ENCODE measurements at places on chromosomes 11 and 22. TPM values are rescaled to one million over a fixed set of nuclear protein-coding genes. Genes with fewer than 3 reads are reported as not detected.
A peak's percentile ranks its signal among the peaks of the same experiment; 100 is the strongest.

DNA sequence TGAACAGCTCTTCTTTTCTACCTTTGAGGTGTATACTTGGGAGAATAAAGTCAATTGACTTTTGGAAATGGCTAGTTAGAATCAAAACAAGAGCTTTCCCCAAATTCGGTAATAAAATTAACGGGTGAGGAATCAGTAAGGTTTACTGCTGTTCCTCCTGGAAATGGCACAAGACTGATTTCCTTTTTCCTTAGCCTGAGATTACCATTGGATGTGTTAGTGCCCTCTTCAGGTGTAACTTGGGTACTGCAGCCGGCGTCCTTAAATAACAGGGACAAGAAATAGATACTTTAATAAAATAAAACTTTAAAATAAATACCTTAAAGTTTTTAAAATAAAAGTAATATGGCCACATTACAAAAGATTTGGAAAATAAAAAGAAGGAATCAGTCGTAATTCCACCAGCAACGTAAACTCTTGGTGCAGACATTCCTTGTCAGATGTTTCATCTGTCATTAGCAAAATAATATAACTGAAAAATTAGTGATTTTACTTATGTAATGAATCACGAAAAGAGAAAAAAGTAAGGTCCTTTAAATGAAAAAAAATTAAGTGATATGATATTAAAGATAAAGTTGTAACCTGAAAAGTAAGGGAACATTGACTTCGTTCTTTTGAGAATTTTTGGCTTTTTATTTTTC is 29.7 kb downstream of the ZFTA start:
- peak; percentile 35 for DNase-seq

GRCh38 chr11:110293389-110293788 is 3.0 kb downstream of the RDX start:
- DNase-seq: no peak

- no peak for DNase-seq
Measured at GRCh38 chr11:57641011-57641807, 8.5 kb downstream of the YPEL4 start.

DNA sequence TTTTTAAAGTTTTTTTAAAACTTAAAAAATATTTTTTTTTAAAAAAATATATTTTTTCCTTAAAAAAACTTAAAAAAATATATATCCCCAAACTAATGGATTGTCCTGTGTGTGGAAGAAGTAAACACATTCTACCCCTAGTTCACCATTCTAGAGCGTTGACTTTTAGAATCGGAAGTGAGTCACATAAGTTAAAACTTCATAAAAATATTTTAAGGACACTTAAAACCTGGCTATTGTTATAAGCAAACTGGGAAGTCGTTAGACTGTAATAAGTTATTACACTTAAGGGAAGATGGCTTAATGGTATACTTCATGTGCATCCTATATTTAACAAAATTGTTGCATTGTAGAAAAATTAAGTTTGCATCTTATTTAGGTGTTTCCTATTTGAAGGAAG is 21.1 kb downstream of the FAM118B start:
- no peak for DNase-seq

CHST1 gene
- not detected for polyA plus RNA-seq

IRAG1 gene
- polyA plus RNA-seq: 0.71 TPM

GRCh38 chr11:102614031-102614430 is 11.1 kb downstream of the MMP20 start:
- DNase-seq: no peak

GAB4 gene
- not detected for polyA plus RNA-seq

MYO18B gene
- not detected for polyA plus RNA-seq

GRCh38 chr22:39106326-39106725 is 9.3 kb downstream of the APOBEC3H start:
- DNase-seq: no peak

- no peak for DNase-seq
Measured at GRCh38 chr11:82631722-82632630, 101.7 kb downstream of the FAM181B start.

GRCh38 chr22:46368871-46369715 is 33.6 kb downstream of the TRMU start:
- DNase-seq: no peak

DNA sequence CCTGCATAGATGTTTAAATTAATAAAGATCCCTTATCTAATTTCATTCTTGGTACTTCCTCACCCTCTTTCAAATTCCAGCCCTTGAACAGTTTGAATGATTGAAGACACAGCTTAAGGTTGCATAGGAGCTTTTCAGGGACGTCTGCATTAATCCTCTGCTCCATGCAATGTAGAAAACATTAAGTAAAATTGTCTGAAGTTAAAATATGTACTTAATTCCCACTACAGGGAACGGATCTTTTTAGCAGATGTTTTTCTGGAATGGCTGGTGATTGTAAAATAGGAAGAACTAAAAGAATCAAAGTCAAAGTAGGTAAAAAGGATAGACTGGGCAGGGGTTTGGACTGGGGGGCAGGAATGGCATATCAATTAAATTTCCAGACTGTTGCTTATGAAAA is 58.9 kb downstream of the ABTB2 start:
- no peak for DNase-seq

CARNS1 gene
- not detected for polyA plus RNA-seq

- DNase-seq: no peak
Measured at GRCh38 chr22:44609400-44609988, 92.5 kb upstream of the PRR5 start.

DNA sequence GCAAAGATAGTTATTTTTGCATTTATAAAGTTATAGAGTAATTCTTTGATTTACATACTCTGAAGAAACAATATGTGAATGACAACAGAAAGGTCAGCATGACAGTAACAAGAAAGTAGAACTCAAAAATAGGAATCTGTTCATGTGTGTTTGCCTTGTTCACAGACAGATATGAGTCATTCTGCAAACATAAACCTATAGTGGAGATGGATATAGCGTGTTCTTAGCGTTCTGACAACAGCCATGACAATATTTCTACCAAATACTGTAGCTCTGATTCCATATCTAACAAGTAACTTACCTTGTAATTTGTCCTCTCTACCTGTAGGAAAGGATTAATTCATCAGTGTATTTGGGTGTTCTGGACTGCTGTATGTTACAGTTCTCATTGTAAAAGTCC is 208.5 kb upstream of the MTMR2 start:
- DNase-seq: no peak

DNA sequence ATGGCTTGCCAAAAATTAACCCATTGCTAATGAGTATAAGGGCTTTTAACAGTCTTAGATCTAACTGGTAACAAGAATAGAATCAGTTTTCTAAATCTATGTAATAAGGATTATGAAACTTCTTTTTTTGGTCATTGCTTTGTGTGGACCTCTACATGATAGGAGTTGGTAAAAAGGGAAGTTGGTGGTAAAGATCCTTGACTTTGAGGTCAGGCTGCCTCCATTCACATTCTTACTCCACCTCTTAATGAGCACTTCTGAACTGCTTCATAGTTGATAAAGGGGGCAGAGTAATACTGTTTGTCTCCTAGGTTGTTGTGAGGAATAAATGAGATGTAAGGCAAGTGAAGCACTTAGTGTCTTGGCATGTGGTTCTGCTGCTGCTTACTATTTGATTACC is 10.6 kb downstream of the EIF3M start:
- no peak for DNase-seq

CRYBB2 gene
- 0.89 TPM for polyA plus RNA-seq

DNA sequence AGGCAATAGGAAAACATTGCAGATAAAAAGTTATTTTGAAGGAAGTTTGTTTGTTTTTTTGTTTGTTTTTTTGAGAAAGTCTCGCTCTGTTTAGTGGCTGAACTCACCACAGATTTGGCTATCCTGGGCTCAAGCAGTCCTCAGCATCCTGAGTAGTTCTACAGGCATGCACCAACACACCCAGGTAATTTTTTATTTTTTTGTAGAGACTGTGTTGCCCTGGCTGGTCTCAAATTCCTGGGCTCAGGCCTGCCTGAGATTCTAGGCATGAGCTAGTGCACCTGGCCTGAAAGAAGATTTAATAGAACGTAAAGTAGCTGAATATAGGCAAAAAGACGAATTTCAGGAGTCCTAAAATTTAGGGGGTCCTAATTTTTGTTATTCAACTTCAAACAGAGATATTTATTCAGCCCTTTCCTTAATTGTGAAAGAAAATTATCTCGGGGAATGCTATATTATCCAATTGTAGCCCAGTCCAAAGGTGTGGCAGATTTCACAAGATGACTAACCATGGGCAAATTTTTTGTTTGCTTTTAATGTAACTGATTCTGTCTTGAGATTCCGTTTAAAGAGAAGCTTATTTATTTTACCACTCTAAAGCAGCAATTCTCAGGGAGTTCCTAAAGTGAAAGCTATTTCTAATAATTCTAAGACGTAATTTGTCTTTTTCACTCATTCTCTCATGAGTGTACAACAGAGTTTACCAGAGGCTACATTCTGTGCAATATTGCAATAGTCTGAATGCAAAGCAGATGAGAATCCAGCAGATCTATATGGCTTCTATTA is 940 bp downstream of the IL18 start:
- DNase-seq: no peak

POU2AF2 gene
- not detected for polyA plus RNA-seq

DNA sequence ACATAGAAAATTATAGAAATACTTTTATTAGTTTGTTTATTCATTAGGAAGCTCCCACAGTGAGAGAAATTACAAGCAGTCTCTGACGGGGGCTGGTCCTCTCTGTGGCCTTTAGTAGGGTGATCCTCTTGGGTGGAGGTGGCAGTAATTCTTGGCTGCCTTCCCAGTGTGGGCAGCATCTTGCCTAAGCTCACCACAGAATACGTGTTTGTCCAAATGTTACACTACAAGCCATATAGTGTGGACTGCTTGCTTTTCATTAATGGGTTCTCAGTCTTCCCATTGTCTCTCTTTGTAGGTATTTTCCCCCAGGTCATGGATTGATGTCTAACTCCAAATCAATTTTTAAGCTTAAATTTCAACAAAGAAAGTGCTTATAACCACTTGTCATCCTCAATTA is 43.3 kb downstream of the ENDOD1 start:
- DNase-seq: peak; percentile 56

- DNase-seq: no peak
Measured at GRCh38 chr22:46997311-46997970, 235.0 kb downstream of the TBC1D22A start.

DNA sequence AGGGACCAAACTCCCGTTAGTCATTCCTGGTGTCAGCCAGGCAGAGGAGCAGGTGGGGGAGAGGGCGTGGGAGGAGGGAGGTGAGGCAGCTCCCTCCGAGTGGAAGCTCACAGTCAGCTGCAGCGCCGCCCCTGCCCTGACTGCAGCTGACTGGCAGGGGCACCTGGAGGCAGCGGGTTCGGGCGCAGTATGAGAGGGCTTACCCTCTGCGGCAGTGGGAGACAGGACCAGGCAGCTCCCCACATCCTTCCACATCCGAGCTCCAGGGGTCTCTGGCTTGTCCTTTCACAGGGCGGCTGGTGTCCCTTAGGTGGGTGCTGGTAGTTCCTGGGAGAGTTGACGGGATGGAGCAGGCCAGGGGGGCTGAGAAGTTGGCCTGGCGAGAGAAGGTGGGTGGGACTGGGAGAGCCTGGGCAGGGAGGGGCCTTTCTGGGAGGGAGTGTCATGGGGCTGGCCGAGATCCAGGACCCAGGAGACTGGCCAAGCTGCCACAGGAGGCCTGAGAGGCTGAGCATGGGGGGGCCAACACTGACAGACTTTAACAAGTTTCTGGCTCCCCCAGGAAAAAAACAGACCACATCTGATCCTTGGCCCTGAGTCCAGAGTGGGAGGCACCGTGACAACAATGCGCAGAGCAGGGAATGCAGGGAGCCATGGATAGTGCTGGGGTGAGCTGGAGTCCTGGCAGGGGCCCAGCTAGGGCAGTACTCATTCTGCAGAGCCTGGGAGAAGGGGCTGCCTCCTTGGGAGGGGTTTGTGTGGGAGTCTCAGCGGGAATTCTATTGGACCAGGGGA is 4.9 kb downstream of the ADORA2A start:
- DNase-seq: no peak

DDTL gene
- 0.72 TPM for polyA plus RNA-seq

- DNase-seq: no peak
Measured at GRCh38 chr11:127506647-127507046, 506.1 kb upstream of the KIRREL3 start.

MPZL2 gene
- polyA plus RNA-seq: 225 TPM

DNA sequence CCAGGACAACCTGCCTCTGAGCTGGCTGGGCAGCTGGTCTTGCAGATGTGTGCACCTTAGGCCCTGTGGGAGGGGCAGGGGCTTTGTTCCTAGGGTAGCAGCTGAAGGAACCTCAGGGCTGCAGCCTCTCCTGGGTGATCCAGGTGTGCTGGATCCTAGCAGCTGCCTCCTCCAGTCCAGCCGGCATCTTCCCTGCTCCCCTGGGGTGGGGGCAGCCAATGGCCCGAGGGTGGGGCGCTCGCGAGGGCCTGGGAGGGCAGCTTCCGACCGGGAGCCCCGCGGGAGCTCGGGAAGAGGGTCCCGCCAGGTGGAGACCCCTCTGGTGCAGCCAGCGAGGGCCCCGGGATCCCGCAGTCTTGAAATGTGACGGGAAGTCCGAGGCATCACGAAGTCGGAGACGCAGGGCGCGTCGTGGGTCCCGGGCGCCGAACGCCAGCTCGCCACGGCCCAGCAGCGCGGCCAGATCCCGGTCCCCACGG is 1.7 kb downstream of the IFITM1 start:
- no peak for DNase-seq

- peak; percentile 61 for DNase-seq
Measured at GRCh38 chr11:130068986-130069658, 572 bp upstream of the APLP2 start.

DNA sequence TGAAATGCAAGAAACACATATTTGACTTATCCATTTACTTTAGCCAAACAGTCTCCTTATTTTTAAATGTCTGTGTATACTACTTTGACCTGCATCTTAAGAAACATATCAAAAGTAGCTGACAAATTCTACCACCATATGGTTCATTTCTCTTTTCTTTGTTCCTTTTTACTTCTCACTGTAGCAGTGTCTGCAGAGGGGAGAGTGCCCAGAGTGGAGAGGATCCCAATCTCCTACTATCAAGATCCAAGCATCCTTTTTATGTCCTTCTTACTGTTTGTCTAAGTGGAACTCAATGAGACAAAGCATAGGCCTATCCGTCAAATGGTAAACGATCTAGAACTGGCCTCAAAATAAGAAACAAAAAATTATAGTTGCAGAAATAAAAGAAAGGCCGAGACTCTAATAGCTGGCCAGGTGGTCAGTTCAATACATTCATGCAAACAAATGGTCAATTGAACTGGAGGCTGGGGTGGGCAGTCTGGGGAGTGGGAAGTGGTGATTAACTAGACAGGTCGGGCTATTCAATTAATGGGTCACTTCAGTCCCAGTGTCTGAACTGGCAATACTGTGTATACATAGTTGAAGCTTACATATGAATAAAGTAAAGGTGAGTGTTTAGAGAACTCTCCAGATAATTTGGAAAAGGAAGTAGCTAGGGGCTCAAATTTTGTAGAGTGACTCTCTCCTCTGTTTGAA is 149.1 kb downstream of the MAML2 start:
- DNase-seq: no peak

All from keratinocyte (primary cell).